NCI-H1417 treated with DMSO at 0.1 percent for 48 hours (cell line): ENCODE measurements at places on chromosomes 4 and X.

GRCh38 chr4:2924765-2925301 lies 38.4 kb downstream of the NOP14 start:
- DNase-seq = no peak

- no peak for DNase-seq
Observed at GRCh38 chr4:15695240-15695699, 7.6 kb upstream of the BST1 start.

- no peak for DNase-seq
Observed at GRCh38 chr4:54103190-54103574, 3.2 kb downstream of the GSX2 start.

DNA sequence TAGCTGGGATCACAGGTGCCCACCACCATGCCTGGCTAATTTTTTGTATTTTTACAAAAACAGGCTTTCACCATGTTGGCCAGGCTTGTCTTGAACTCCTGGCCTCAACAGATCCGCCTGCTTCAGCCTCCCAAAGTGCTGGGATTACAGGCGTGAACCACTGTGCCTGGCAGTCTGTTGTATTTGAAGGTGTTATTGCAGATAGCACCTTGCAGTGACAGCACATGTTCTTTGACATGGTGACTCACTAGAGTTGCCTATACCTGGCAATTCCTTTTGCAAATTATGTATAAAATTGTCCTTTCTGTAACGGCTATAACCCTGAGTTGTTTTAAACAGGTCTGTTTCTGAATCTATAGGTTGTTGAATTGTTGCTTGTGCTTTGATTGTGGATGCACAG lies 7.9 kb downstream of the OGT start:
- DNase-seq = no peak

GRCh38 chrX:16979226-16979625 lies 32.8 kb downstream of the REPS2 start:
- no peak for DNase-seq

DNA sequence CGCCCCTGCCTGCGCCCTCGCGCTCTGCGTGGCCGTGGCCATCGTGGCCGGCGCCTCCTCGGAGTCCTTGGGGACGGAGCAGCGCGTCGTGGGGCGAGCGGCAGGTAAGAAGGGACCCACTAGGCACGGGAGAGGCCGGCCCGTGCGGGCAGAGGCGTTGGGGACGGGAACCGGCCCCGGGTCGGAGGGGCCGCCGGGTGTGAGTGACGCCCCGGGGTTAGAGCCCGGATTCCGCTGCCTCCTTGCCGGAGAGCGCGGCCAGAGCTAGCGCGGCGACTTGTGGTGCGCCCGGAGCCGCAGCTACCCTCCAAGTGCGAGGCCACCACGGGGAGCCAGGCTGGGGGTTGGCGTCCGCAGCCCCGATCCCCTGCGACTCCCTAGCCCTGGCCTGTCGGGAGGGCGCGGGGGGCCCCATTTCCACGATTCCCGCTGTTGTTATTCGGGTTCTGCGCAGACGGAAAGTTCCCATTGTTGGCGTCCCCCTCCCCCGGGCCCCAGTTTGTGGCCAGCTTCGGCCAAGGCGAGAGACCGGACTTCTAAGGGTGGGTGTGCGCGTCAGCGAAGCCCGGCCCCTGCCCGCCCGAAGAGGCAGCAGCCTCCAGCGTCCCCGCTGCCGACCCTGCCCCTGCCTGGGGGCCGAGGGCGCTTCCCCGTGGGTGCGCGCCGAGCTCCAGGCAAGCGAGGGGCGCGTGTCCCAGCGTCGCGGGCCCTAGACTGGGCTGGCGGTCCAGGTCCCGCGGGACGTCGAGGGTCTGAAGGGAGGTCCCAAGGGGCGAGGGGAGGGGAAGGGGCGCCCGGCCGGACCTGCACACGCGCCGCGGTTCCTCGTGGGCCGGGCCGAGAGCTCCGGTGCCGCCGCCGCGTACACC lies 1.1 kb downstream of the FGFR3 start:
- no peak for DNase-seq

DNA sequence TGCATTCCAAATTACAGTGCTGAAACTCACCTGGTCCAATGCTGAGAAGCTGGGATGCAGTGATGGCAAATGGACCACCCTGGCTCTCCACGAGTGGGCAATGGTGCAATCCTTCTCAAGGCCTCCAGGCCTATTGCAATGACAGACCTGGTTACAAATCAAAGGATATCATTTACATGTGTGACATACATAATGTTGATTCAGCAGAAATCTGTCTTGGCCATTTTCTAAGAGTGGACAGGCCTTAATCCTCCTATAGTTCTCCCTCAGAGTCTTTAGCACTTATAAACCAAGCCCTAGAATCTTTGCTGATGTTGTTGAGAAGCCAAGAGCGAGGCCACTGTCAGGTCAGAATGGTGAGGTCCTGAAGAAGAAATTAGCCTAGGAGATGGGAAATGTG lies 17.1 kb downstream of the LRAT start:
- no peak for DNase-seq

- no peak for DNase-seq
Observed at GRCh38 chr4:152106113-152106763, 345.4 kb upstream of the GATB start.

DNA sequence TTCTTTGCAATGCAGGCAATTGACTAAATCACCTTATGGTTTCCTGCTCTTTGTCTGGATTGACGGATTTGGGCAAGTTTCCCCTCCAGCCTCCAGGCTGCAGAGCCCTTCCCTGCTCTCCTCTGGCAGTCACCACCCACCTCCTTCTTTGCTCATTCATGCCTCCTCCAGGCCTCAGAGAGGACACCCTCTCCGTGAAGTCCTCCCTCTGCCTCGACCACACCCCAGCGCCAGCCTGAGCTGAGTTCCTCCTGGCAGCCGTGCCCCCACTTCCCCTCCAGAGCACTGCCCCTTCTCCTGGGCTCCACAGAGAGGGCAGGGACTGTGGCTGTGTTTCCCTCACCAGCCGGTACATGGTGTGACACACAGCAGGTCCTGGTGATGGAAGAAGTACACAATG lies 53.7 kb downstream of the DCTD start:
- DNase-seq = no peak

- no peak for DNase-seq
Observed at GRCh38 chrX:47202877-47203276, 9.2 kb downstream of the UBA1 start.

GRCh38 chr4:8648816-8649630 lies 56.5 kb downstream of the CPZ start:
- DNase-seq = no peak

DNA sequence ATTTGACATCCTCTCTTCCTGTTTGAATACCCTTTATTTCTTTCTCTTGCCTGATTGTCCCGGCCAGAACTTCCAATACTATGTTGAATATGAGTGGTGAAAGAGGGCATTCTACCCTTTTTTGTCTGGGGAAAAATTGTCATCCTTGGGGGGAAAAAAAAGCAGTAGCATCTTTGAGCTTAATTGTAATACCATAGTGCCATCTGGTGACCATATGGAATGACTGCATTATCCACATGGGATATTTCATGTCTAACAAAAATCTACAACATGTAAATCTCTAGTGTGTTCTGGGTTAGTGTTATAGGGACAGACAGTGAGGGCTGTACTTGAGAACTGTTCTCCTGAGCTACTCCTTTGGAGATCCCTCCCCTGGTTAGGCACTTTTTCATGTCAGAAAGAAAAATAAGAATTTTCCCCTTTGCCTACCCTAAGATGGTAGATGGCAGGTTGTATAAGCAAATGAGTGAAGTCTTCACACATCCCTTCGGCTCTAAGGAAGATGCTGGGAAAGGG lies 26.0 kb downstream of the CAPN6 start:
- DNase-seq = no peak

DNA sequence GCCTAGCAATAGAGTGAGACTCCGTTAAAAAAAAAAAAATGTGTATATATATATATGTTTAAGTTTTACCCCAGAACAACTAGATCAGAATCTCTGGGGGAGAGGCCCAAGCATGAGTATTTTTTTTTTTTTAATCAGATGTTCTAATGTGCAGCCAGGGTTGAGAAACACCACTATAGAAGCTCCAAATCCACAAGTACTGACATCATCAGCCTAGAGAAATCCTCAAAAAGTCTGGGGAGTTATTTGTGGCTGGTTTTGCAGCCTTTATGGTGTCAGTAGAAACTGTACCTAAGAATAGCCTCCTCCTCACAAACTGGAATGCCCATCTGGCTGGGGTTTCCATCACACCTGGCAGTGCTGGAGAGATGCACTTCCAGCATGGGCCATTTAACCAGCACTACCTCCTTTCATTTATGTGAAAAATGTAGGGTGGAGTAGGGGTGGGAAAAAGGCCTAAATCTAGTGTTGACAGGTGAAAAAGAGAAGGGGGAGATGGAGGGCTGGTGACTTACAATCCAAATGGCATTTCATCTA lies 93.5 kb downstream of the CBLL2 start:
- no peak for DNase-seq

DNA sequence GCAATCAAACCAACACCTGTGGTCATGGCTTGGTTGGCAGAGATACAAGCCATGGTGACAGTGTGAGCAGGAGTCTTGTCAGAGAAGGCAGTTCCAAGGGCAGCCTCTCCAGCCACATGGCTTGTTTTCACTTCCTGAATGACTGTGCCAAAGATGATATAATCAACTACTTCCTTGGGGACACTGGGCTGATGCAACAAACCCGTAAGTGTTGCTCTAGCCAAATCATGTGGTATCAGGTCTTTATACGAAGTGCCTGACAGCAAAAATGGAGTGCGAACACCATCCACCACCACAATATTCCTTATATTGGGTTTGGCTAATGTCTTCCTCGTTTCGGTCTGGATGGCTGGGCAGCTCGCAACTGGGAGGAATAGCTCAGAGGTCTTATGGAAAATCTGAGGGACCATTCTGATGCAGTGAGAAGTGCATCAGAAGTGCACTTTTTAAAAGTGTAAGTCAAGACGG lies 922.0 kb downstream of the NLGN4X start:
- no peak for DNase-seq

DNA sequence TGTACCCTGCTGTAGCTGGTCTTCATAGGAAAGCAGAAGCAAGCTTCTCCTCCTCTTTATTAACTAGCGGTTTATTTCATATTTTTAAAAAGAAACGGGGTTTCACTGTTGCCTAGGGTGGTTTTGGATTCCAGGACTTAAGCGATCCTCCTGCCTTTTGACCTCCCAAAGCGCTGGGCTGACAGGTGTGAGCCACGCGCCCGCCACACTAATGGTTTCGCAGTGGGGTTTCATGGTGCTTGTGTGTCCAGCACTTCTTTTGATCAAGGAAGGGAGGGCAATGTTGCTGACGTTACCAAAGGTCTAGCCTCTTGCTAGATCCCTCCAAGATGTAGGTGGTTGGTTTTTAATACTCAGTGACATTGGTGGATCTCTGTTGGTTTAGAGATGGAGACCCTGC lies 1.4 kb downstream of the MAEA start:
- DNase-seq = no peak

GRCh38 chrX:16711893-16712547 lies 449 bp downstream of the CTPS2 start:
- DNase-seq = no peak

DNA sequence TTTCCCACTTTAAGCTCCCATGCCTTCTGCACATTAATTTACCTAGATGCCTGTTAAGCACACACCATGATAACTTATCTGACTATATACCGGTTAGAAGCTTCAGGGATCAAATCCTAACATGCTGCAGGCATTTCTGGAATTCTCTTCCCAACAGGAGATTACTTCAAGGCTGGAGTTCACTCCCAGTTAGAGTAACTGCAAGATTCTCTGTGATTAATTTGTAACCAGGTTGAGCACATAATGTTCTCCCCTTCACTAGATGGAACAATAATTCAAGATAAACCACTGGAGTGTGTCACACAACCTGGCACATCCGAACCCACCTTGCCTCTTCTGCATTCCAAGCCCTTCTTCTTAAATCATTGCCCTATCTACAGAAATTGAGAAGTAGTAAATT lies 11.8 kb upstream of the UGT2A3 start:
- no peak for DNase-seq

GRCh38 chrX:68433155-68433980 lies at the start of gene OPHN1:
Gene OPHN1, minus strand, starts transcription at chrX:68433495. Its CDS starts 475 bp downstream, at chrX:68433020.
- peak; percentile 6 for DNase-seq

DNA sequence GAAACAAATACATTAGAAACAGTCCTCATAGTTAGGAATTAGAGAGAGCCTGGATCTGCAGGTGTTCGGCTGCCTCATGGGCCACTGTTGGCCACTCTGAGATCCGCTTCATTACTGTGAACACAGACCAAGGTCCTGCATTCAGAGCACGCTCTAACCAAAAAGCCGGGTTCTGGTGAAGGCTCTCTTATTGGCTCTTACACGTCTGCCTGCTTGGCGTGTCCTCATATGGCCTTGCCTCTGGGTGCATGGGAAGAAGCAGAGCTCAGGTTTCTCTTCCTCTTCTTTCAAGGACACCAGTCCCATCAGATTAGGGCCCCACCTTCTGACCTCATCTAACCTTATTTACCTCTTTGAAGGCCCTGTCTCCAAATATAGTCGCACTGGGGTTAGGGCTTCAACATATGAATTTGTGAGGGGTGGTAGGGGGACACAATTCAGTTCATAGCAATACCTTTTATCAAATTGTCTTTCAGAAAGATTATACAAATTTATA lies 37.1 kb upstream of the ELF2 start:
- DNase-seq = no peak

DNA sequence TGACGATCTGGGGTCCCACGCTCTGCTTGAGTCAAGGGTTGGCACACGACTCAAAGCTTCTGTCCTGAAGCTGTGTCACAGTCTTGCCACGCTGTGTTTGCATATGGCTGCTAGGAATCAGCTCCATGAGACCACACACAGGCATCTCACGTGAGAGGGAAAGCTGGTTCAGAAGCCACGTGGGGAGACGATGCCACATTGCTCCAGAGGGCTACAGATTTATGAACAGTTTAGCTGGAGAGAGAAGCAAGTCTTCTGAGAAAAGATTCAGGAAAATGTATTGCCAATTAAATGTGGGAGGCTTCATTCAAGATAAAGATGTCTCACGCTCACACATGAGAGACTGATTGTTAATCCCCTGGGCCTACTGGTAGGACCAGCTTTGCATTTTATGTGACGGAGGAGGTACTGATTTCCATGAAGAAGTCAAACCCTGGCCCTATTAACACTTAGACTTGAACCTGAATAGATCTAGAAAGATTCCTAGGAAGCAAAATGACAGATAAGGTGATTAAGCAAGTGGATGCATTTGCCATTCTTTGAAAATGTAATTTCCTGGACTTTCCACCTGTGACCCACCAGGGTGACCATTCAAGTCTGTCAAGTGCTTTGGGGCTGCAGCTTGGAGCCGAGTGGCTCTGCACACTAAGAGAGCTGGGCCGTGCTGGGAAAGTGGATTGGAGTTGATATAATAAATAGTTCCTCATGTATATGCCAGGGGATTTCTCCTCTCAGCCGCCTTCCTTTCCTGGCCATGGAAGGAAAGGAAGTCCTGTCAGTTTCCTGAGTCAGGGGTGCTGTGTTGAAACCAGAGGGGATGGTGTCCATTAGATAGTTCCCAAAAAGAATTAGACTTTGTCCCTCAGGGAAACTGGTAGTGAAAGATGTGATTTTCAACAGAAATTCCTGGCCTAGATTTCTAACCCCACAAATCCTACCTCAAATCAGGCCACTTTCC lies 29.0 kb downstream of the ENPP6 start:
- DNase-seq = no peak

DNA sequence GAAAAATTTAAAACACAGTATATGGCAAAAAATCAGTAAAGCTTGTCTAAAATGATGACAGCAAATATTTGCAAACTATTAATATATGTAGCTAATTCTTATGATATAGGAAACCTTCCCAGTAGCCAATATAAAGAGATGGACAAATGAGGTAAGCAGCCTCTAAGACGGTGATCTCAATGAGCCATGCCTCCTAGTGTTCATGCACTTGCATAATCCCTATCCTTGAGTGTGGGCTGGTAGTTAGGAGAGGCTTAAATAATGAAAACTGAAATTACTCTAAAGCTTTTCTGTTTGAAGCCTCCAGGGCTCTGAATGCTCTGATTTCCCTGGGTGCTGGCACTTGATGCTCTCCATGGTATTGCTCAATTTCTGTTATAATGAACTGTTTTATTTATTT lies 24.6 kb upstream of the ARMCX4 start:
- DNase-seq = no peak
